ENCODE measurements at places on chromosomes 1 and 21.

- DNase-seq, result no peak
Observed at GRCh38 chr21:45279446-45280177, 8.1 kb downstream of the POFUT2 start.

DNA sequence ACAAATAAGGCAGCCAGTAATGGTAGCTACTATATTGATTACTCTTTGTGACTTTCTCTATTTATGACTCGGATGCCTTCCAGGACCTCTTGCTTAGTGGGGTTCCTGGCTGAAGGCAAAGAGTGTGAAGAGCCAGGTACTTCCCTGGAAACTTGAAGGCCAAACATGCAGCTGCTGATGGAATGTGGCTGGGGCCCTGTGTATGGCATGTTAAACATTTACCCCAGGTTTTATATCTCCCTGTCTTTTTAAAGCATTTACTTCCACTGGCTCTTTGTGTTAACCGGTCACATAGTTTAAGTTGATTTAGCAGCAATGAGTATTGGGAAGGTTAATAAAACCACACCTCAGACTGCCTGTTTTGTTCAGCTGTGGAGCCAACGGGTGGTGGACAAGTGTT lies 45.7 kb upstream of the PAXBP1 start:
- no peak for DNase-seq

- no peak for DNase-seq
Observed at GRCh38 chr1:62308606-62309005, 10.6 kb downstream of the KANK4 start.

- DNase-seq, result no peak
Observed at GRCh38 chr21:42847051-42847707, 32.2 kb downstream of the WDR4 start.

DNA sequence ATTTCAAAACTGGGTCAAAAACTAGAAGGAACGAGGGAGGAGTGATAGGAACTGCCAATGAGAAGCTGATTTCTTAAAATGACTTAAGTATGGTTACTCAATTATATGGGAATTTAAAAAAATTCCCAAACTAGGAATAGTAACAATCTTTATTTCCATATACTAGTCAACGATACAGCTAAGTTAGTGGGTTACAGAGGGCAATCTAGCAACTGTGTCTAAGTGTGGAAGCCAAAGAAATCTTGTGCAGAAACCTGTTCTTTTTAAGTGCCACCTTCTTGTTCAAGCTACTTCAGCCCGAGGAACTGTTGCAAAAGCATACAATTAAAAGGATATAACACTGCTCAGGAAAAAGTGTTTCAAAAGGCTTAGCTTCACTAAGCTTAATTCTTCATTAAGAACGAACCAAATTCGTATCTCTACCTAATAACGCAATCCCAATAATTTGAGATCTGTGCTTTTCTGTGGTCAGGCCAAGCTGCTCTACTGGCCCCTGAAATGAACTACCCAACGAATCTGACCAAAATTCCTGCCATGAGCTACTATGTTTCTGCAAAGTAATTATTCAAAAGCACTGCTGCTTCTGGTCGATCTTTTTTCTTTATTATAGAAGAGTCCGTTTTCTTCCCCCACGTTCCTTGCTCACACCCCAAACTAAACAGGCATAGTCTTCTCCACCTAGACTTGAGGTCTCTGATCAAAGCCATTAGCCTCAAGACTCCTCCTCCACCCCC lies 1.8 kb downstream of the USP24 start:
- DNase-seq, result no peak
